Activated CD4-positive, alpha-beta T cell treated with anti-CD3 and anti-CD28 coated beads, Interleukin-2, amount 50 U/mL, for 16 hours (primary cell): ENCODE measurements at places on chromosomes 3 and 15.

GRCh38 chr3:151631946-151632345 lies 101.8 kb upstream of the AADACL2 start:
- DNase-seq: no peak

DNA sequence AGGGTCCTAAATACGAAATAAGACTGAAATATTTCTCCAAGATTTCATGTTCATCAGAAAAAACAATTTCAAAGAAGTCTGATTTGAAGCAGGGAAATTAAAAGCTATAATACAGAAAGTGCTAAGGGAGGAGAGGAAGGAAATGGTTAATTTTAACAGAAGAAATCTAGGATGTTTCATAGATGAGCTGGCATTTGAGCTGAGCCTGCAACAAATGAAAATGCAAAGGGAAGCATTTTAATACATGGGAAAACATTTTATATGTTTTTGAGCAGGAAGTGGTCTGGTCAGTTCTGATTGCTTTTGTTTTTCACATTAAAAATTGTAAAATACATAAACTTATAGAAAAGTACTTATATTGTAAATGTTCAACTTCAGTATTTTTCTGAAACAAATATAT lies 17.2 kb upstream of the RAP2B start:
- no peak for DNase-seq

- DNase-seq: peak; percentile 71
Observed at GRCh38 chr3:56878074-56878473, 76.3 kb upstream of the ARHGEF3 start.

- DNase-seq: no peak
Observed at GRCh38 chr15:69105451-69105985, 54.9 kb upstream of the GLCE start.

GRCh38 chr3:113536627-113537101 lies 4.3 kb downstream of the SIDT1 start:
- no peak for DNase-seq

DNA sequence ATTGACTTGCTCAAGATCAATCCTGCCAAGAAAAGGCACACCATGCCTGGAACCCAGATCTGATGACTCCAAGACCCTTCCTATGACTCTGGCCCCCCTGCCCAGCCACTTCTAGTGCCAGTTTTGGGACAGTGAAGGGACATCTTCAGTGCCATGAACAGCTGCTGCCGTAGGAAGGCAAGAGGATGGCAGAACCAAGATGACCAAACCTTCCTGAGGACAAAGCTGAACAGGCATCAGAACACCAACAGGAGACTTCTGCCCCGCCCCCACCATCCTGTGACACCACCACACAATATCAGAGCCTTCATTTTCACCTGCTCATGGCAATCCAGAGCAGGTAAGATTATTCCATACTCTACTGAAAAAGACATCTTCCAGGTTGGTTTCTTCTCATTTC lies 33.0 kb downstream of the ZNF445 start:
- DNase-seq: no peak

DNA sequence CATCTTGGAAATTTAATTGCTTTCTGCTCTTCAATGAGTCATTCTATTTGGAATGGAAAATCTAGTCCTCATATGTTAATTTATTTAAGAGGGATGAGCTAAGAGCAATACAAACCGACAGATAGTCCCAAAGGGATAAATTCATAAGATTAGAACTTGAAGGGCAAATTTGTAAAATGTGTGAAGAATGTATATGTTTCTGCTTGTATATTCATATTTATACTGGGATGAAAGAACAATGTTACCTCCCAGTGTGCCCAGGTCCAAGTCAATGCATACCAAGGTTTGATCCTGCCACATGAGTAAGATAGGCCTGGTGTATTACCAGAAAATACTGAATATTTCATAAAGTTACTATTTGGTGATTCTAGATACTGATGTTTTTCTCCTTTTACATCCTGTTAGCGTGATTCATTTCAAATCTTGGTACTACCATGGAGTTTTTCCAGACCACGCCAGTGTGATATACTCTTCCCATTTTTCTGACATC lies 255.6 kb upstream of the SEMA6D start:
- no peak for DNase-seq

DNA sequence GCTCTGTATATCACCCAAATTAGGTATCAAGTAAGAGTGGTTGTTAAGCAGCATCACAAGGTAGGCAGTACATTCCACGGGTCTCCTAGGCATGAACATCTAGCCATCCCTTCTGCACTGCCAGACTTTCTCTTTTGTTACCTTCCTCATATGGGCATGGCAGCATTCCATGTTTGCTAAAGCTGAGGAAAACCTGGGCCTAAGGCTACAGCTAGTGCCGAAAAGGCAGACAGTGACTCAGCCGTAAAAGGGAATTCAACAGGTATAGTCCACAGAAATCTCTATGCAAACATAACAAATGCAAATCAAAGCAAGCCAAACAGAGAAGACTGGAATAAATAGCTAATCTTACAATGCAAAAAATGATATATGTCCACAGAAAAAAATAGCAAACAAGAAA lies 645.4 kb downstream of the ZBBX start:
- DNase-seq: no peak

DNA sequence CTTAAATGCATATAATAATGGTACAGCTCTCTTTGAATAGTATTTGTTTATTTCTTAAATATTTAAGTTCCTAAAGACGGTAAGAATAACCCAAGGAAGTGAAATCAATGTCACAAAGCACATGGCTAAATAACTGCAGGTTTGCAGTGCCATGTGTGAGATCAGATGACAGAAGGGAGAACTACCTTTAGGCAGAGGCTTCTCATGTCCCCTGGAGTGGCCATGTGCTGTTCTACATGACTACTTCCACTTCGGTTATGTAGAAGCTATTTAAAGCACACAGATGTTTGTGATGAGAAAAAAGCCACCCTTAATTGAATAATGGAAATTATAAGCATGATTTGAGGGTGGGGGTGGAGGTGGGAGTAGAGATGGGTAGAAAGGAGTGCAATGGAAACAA lies 109.1 kb downstream of the UBE3A start:
- DNase-seq: no peak

DNA sequence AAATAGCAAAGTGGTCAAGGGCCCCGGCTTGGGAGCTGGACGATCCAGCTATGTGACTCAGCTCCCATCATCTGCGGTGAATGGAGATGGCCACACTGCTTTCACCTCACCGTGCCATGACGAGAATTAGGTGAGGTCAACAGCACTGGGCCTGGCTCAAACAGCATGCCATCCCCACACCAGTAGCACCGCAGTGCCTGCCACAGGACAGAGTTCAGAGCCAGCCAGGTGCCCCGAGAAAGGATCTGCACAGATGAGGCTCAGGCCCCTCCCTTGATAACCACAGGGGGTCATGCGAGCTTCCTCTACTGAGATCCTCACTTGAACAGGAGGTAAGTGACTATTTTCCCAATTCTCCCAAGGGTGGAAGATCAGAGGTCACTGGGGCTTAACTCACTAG lies 29.4 kb downstream of the ZXDC start:
- no peak for DNase-seq

- DNase-seq: no peak
Observed at GRCh38 chr15:101625184-101625583, 27.0 kb downstream of the TM2D3 start.

DNA sequence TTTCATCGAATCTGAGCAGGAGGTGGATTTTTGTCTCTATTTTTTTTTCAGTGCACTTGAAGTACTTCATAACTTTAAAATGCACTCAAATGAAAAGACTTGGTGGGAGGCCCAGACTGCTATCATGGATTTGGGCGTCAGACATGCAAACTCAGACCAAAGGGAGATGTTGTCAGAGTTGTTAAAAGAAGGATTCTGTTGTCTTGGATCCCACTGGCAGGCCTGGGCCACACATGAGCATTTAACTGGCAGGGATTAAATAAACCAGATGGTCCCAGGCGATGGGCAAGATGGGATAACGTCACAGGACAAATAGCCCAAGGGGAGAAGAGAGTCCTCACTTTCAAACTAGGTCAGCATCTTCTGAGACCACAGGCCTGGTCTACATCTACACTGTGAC lies 15.4 kb downstream of the RTP1 start:
- DNase-seq: no peak

- DNase-seq: no peak
Observed at GRCh38 chr3:30614373-30614772, 8.0 kb downstream of the TGFBR2 start.

DNA sequence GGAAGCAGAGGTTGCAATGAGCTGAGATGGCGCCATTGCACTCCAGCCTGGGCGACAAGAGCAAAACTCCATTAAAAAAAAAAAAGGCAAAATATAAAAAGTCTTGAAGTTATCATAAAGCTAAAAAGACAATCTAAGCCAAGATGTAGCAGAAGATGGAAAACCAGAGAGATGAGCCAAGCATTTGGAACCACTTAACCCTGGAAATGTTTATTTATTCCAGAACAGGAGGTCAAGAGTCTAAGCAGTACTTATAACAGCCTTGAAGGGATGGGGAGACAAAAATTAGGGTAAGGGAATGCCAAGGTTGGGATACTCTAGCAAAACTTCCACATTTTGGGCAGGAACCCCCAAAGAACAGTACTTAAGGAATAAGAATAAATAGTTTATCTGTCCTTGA lies 30.1 kb downstream of the FAIM start:
- no peak for DNase-seq

DNA sequence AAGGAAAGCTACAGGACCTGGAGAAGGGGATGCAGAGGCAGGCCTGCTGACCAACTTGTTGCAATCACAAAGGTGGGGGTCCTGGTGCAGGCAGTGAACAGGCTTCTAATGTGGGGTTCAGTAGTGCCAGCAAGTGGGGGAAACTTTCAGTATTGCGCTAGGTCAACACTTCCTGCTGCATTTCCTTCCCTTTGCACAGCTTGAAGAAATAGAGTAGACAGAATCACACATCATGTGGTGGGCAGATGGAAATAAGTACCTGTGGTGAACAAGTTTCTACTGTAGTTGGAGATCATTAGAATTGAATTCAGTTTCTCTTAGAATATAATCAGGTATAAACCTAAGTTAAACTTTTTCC lies 63.4 kb downstream of the RGMA start:
- DNase-seq: no peak

DNA sequence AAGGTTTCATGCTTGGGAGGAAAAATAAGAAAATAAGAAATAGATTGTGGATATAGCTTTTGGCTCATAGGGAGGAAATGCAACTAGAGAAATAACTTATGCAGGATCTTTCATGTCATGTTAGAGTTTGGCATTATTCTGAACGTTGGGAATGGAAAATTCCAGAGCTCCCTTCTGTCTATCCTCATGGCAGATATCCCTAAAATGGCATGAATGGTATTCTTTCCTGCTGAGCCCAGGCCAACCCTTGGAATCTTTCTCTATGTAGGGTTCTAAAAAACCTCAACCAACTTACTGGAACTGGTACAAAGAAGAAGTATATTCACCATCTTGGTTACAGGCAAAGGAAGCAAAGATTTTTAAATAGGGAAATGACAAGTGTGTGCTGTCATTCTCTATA lies 212.5 kb downstream of the CHST2 start:
- DNase-seq: no peak

GRCh38 chr3:191216510-191216909 lies 17.5 kb downstream of the OSTN start:
- no peak for DNase-seq

- no peak for DNase-seq
Observed at GRCh38 chr3:136251511-136251910, 1.4 kb downstream of the PCCB start.

GRCh38 chr15:68990231-68990991 lies 24.1 kb upstream of the NOX5 start:
- DNase-seq: no peak

DNA sequence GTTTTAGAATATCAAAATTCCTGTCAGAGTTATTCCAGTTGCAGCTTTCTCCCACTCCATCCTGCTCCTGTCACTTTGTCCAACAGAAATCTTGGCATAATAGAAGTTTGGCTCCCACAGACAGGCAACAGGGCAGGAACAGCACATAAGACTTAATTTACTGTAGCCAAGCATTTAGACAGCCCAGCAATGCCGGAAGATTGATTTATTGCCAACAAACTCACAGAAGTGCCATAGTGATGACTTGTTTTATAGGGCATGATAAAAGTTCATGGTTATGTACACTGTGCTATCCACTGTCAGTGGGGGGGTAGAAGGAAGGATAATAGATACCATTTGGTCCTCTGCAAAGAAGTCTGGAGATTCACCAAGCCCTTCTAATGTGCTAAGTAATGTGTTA lies 98.3 kb upstream of the CBLB start:
- no peak for DNase-seq

- DNase-seq: peak; percentile 62
Observed at GRCh38 chr15:73265536-73266153, 103.1 kb downstream of the HCN4 start.

DNA sequence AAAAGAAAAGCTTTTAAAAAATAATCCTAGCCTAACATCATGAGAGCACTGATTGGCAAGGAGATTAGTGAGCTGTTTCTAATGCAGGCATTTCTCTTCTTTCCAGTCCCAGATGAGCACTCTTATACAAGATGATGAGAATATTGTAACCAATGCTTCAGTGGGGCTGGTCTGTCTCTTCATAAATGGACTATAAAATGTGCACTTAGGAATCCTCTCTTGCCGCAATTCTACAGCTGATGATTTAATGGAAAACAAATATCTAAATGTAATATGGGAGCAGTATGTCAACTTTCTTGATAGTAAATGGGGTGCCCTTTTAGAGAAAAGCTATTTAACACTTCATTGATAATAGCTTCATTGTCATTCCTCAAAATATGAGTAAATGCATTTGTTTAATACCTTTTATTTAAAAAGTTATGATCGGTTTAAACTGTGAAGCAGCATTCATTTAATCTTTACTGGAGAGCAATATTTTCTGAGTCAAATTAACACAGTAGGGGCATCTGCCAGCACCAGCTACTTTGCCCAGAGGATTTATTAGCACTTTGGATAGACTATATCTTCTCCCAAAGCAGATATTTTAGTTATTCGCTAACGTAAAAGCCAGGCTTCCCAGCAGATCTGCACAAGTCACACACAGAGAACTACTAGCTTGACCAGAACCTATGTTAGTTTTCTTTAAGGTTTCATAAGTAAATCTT lies 985.9 kb downstream of the DIPK2A start:
- no peak for DNase-seq

DNA sequence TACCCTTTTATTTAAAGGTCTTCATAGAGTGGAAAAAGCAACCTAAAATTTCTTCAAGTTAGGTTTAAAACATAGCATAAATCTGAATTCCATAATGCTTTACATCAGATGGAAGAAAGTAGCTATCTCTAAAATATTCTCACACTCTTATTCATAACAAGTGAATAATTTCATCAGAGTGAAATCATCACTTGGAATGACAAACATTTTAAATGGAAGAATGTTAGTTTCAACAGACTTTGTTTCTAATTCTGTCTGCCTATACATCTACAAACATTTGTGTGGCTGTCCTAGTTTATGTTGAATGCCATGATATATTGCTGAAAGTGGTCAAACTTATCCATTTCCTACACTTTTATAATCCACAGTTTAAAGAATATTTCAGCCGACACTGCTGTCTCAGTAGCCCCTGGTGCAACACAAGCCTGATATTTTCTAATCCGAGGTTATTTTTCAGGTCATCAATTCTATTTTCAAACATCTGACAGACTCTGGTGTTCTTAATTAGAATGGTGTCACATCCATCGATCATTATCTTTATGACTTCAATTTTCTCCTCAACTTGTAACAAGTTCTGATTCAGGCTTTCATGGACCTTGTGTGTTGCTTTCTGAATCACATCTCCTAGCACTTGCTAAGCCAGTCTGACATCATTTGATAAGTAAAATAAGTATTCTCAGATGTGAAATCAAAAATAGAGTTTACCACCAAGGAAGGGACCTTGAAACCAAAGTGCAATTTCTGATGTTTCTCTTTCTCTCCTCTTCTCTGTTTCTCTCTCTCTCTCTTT lies 17.1 kb upstream of the CNTN3 start:
- DNase-seq: no peak

GRCh38 chr3:114745322-114746240 lies 401.5 kb downstream of the ZBTB20 start:
- DNase-seq: no peak
